ENCODE measurements at places on chromosomes 5 and 9. TPM values are rescaled to one million over a fixed set of nuclear protein-coding genes. Genes with fewer than 3 reads are reported as not detected.
A peak's percentile ranks its signal among the peaks of the same experiment; 100 is the strongest.

DNA sequence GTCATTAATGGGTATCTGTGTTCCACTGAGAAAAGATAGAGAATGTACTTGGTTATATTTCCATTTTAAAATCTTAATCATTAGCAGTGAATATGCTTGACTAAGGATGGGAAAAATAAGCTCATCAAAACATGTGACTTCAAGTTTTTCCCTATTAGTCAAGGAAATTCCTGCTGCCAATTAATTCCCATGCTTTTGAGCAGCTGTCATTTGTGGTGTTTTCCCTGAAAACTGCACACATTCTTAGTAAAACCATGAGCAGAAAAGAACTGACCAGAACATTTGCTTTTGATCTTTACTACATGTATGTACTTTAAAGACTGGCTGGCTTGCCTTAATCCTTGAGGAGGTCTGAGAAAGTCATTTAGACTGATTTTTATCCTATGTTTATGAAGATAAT lies 75.2 kb downstream of the AOPEP start:
- peak; percentile 72 for DNase-seq

GRCh38 chr9:130624154-130624553 lies 40.2 kb upstream of the PRDM12 start:
- DNase-seq, result no peak

GRCh38 chr5:32290922-32291321 lies 21.8 kb downstream of the MTMR12 start:
- no peak for DNase-seq

POU5F2 gene
- total RNA-seq, result 4.9 TPM

NR2F1-AS1 gene
- total RNA-seq, result 5.4 TPM
